ENCODE measurements at places on chromosomes 2 and 18.

- no peak for DNase-seq
These were observed 41.1 kb upstream of the MAP2 start for GRCh38 chr2:209382775-209383174.

DNA sequence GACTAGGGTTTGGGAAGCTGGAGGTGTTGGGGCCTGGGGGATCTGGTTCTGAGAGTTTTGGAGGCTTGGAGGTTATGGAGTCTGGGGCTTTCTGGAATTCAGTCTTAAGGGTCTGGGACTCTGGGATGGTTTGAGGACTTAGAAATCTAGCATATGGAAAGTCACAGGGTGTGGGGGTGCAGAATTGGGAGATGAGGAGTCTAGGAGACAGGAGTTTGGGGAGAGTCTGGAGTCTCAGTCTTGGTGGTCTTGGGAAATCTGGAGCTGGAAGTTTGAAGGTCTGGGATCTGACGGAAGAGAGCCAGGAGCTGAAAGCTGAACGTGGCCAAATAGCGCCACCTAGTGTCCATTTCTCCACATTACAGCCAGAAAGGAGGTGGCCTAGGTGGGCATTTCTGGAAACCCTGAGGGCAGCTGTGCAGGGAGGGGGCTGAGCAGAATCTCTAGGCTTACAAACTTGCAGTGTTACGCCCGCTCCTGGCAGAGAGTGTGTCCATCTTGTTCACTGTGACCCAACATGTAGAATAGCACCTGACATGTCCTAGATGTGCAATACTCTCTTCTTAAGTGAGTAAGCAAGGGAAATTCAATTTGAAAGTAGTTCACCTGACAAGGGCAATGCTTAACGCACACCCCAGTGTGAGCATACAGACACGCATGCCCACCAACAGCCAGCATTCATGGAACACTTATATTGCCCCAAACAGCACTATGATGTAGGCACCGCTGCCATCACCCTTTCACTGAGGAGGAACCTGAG, 204.8 kb downstream of the TFCP2L1 start:
- no peak for DNase-seq

- DNase-seq = no peak
These were observed 50.3 kb downstream of the SH2D6 start for GRCh38 chr2:85468704-85469349.

DNA sequence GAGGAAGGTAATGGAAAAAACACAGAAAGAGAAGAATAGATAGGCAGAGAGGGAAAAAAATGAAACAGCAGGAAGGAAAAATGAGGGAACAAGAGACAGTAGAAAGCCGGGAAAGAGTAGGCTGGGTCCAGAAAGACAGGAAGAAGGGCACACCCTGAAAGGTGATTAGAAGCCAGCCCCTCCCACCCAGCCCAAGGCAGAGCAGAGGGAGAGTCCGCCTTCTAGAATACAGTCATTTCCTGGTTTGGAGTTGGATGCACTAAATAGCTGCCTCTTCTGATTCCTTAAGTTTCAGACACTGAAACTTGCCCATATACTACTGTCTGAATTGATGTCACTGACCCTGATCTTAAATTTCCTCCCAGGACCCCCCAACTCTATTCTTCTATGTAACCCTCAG, 17.9 kb upstream of the DSG3 start:
- no peak for DNase-seq

DNA sequence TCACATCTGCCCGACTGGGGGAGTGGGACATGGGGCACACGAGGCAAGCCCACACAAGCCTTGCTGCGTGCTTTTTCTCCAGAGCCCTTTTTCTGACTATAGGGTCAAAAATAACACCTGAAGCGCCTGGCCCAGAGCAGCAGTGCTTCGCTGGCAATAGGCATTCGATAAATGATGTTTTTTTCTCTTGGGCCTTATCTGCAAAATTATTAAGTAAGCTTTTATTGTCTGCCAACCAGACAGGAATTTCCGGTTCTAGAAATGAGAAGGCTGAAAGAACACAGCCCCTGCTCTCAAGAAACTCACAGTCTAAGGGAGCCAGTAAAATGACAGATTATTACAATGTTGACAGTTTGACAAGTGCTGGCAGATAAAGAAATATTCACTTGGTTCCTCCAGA, 2.7 kb upstream of the TMBIM1 start:
- DNase-seq = no peak

DNA sequence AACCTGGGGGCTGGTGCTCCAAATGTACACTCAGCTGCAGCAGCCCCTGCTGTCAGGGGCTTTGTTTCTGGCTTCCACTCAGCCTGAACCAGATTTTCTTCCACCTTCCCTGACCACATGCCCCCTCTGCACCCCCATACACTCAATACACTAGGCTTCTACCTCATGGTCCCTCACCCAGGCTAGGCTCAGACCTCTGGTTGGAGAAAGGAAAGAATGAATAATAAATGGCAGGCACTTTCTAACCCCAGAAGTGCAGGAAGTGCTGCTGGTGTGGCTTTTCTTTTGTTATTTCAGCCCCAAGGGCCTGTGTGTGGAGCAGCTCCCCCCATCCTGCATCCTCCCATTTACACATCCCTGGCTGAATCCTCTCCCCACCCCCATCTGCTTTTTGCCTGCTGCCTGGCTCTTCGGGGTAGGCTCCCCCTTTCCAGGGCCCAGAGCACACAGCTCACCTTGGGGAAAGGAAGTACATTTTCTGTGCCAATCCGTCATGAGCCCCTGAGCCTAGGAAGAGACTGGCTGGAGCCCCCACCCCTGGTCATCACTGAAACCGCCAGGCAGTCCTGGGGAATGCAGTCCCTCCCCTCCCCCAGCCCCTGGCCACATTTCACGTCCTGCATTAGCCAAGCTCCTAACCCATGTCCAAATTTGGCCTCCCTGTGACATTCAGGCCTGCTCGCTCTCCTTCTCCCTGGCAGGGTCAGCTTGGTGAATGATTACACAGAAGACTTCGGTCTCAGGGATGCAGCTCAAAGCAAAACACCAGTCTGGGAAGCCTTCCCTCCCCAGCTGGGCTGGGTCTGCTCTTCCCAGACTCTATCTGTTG, 2.6 kb downstream of the DYSF start:
- no peak for DNase-seq

DNA sequence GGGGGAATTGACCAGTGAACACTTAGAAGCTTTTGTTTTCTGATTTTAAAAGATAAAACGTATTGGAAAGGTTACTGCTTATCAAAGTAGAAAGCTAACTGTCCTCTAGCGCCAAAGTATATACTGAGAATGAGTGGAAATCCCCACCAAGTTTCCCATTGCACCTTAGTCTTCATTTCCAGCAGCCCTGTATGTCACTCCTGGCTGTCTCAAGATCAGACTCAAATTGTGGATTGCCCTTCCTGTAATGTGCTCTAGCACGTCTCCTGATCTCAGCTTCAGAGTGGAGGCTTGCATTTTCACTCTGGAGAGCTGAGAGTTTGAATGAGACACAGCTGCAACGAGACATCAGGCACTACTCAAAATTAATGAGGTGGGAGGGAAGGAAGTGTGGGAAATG, 26.6 kb downstream of the MFF start:
- DNase-seq = no peak

DNA sequence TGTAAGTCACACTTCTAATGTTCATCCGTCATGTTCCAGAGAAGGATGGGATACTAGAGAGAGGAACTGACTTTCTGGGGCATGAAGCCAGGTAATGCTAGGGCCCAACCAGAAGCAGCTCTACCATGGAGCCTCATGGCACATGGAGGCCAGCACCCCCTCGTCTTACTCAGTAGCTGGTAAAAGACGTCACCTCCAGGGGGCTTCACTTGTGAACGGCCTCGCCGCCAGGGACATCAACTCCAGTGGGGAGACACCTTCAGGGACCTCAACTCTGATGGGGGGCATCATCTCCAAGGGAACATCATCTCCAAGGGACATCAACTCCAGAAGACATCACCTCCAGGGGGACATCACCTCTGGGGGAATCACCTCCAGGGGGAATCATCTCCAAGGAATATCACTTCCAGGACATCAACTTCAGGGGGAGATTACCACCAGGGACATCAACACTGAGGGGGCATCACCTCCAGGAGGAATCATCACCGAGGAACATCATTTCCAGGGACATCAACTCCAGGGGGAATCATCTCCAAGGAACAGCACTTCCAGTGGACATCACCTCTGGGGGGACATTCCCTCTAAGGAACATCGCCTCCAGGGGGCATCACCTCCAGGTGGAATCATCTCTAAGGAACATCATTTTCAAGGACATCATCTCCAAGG, 168.4 kb downstream of the NDUFA10 start:
- no peak for DNase-seq

GRCh38 chr2:36650031-36650829, 46.3 kb upstream of the VIT start:
- DNase-seq = no peak

DNA sequence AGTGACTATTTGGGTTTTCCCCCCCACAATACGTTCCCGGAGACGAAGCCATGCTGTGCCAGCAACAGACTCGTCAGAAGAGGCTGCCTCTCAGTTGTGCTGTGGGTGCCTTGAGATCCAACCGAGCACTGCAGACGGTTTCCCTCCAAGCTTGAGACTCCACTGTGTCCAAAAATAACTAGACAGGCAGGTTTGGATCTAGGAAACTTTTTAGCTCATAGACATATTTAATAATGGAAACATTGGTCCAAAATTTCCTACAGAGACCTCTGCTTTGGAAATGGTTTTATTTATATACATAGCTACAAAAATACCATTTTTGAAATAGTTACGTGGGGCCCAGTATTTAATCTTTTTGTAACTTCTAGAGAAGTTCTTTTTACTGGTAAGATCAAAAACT, 63.1 kb upstream of the SPATS2L start:
- no peak for DNase-seq

GRCh38 chr2:30366199-30366691, 80.8 kb upstream of the LCLAT1 start:
- DNase-seq = no peak

GRCh38 chr18:64258111-64258650, 109.3 kb upstream of the LINC00305 start:
- DNase-seq = no peak

GRCh38 chr2:9024575-9024974, 21.1 kb upstream of the MBOAT2 start:
- DNase-seq = no peak

- DNase-seq = no peak
These were observed 17.3 kb downstream of the PTPN18 start for GRCh38 chr2:130372833-130373807.

- DNase-seq = no peak
These were observed 104.5 kb downstream of the DHRS9 start for GRCh38 chr2:169173876-169174275.

- DNase-seq = no peak
These were observed 81.9 kb upstream of the PKDCC start for GRCh38 chr2:41965909-41966295.

DNA sequence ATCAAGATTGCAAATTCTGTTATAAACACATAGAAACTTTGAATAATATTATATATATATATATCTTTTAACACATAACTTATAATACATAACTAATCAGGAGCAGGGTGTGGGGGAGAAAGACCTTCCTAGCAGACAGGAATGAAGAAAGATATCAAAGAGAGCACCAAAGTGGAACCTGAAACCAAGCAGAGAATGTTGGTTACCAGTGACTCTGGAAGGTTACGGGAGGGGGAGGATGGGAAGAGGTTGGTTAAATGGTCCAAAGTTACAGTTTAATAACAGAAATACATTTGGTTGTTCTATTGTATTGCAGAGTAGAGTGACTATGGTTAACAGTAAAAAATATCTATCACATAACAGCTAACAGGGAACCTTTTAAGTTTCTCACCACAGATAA, 366.7 kb downstream of the LRRTM4 start:
- no peak for DNase-seq

GRCh38 chr2:238449909-238450417, 23.2 kb downstream of the ASB1 start:
- DNase-seq = no peak

DNA sequence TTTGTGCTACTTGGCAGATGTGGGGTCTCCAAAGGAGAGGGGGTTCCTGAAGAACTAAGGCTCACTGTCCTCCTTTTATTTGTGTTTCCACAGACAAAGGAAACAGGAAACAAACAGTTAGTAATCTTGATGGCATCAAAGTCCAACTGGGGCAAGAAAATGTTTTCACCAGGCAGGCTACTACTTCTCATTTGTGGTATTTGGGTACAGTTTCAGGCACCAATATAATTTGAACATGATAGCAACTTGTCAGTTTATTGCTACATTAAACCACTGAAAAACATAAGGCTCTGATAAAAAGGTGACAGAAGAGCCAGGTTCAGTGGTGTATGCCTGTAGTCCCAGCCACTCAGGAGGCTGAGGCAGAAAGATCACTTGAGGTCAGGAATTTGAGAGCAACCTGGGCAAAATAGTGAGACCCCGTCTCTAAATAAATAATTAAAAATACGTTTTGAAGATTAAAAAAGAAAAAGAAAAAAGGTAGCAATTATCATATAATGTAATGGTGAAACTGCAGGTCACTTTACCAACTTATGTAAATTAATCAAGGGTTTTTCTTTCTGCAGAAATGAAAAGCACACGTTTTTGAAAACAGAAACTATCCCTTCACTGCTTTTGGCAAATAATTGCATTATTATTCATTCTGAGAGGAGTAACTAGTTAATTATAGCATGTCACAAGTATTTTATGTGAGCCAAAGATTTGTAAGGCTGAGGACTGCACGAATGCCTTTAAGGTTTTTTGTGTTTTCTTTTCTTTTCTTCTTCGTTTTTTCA, 157.5 kb upstream of the CAVIN2 start:
- DNase-seq = no peak

DNA sequence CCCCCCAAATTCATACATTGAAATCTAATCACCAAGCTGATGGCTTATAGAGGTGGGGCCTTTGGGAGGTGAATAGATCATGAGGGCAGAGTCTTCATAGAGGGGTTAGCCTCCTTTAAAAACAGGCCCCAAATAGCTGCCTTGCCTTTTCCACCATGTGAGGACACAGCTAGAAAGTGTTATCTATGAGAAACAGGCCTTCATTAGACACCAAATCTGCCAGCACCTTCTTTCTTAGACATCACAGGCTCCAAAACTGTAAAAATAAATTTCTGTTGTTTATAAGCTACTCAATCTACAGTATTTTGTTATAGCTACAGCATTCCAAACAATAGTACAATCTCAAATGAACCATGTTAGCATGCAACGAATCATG, 459.3 kb upstream of the GCFC2 start:
- DNase-seq = no peak

- DNase-seq = no peak
These were observed 76.8 kb downstream of the POLR1A start for GRCh38 chr2:86028766-86029381.

- DNase-seq = no peak
These were observed 78.4 kb downstream of the MAPK4 start for GRCh38 chr18:50638016-50638883.

DNA sequence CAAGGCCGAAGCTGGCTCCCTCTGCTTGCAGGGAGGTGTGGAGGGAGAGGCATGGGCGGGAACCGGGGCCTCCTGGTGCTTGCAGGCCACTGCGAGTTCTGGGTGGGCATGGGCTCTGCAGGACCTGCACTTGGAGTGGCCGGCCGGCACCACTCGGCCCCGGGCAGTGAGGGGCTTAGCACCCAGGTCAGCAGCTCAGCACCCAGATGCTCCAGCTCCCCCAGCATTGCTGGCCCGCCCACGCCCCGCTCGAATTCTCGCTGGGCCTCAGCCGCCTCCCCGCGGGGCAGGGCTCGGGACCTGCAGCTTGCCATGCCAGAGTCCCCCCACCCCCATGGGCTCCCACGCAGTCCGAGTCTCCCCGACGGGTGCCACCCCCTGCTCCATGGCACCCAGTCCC, 176.2 kb upstream of the FAM98A start:
- no peak for DNase-seq

Measured in stimulated activated CD4-positive, alpha-beta T cell treated with anti-CD3 and anti-CD28 coated beads, TNF-alpha, amount 100 ng/mL, for 1 hour (primary cell).